EL (cell line): ENCODE measurements at places on chromosomes 7 and 10.
A peak's percentile ranks its signal among the peaks of the same experiment; 100 is the strongest.

- DNase-seq, result no peak
These were observed 253.9 kb downstream of the OTUD1 start for GRCh38 chr10:23692736-23693135.

DNA sequence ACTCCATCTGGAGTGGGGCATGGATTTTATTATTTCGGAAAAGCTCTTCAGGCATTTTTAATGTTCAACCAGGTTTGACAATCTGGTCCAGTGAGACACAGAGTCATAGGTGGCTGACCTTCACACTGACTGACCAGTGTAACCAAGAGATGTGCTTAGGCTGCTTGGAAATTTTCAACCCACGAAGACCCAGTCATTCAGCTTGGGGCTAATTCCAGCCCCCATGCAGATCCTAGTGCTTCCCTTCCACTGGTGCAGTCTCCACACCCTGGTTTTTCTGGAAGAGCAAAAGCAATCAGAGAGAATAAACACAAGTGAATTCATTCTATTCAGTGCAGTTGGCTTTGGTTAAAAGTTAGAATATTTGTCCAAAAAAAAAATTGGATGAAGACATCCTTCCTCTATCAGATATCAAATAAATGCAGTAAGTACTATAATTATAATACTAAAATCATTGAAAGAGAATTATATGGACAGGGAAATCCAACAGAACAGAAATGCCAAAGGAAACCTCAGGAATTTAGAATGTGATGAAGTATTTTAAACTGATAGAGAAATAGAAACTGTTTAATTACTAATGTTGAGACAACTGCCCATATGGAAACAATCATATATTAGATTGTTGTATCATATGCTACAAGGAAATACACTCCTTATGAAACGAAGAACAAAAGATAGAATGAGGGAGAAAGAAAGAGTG, 178.0 kb downstream of the NPSR1 start:
- no peak for DNase-seq

DNA sequence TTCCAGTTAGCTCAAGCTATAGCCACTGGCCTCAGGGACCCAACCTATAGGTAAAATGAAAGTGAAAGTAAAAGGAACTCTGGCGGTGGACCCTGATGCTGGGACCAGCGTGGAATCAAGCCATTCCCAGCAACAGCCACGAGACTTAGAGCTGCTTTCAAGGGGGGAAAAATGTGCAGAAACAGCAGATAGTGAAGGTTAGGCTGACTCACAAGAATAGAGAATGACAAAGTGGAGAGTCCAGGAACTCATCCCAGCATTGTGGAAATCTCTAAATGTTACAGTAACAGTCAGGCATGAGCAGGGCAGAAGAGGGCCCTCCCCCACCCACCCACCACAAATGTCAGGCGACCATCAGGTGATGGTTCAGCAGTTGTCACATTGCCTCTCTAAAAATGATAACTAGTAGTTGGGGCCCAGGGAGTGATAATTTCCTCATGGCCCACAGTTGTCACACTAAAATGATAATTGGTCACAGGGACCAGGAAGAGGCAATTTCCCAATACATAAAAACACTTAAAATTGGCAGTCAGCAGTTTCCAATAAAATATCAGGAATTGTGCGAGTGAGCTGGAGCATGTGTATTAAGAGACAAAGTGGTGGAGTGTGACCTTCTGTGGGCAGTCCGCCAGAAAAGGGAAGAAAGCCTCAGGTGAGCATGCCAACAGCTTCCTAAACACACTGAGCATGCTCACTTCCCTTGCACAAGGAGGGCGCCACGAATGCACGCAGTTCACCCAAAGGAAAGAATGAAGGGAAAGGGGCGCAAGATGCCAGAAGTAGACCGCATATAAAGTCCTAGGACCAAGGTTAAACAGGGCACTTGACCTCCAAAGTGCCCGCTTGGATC, 129.8 kb upstream of the PPP1R3A start:
- peak; percentile 29 for DNase-seq

DNA sequence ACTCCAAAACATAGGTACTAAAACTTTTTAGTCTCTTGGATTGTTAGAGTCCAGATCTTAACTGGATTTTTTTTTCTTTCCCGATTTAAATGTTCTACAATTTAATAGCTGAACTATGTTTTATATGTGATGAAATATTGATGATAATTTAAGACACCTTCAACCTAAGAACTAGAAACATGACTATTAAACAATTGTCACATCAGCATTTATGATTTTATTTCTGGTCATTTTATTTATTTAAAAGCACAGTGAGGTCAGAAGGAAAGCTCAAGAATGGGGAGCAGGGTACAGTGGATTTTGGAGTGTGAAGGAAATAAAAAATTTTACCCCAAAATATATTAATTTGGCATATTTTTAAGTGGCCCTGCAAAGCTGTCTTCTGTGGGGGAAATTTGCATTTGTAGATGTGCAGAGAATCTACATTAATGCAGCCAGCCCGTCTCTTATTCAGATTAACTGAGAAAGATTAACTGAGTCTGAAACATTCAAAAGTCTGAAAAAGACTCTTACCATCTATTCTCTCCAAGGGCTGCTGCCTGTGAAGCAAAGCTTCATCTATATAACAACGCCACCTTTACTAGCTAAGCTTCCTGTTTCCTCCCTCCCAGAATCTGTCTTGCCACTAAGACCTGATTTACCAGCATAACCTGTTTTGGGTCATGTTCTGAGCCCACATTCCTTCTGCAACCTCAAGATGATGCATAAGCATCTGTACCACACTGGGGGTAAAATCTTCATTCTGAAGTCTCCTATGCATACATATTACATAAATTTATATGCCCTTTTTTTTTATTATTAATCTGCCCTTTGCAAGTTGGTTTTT, 86.4 kb downstream of the TMEM106B start:
- no peak for DNase-seq
